ENCODE measurements at places on chromosomes 3 and 15.

GRCh38 chr3:46690798-46691197 is 2.7 kb downstream of the ALS2CL start:
- no peak for DNase-seq

DNA sequence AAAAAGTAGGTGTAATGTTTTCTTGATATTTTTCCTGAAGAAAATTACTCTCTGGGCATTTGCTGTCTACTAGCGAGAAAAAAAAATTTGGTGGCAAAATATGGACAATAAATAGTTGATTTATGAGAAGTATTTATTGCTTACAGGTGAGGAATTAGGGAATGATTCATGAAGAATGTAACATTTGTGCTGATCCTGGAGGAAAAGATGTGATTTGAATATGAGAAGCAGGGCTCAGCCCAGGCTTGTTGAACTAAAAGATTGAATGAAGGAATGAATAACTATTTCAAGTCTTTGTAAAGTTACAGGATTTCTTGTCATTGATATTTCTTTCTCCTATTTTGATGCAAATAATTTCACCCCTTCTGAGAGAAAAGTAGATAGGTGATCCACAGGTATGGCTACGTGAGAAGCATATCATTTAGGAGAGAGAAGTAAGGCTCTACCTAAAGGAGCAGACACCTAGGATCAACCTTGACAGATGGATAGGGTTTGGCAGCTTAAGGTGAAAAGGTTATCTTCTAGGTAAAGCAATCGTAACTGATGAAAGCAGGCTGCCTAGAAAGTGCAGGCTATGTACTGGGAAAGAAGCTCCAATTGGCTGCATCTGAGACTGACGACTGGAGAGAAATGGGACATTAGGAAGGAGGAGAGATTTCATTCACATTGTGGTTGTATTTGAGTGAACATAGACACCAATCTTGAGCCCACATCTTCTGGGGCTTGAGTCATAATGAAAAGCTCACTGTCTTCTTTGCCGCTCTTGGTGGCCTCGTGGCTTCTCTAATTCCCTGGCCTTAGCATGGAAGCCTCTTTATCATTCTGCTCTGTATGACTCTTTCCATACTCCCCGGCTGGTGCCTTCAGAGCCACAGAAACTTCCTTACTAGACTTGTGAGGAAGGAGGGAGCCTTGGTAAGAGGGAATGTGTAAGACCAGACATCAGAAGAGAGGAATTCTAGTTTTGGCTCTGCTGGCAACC is 106.5 kb downstream of the P3H2 start:
- DNase-seq: no peak

DNA sequence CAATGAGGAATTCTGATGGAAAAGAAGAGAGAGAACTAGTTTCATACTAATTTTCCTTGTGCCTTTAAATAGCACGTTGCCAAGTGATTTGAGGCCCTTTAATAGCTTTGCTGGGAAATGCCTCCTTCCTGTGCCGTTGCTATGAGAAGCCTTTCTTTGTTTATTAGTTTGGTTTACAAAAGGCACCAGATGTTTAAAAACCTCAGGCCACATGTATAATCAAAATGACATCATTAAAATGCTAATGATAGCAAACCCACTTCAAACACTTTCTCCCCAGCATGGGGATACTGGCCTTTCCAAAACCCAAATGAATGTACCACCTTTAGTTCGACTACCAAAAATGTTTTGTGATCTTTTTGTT is 50.0 kb upstream of the TBC1D23 start:
- no peak for DNase-seq

- no peak for DNase-seq
These were observed 14.3 kb downstream of the BNC1 start for GRCh38 chr15:83270176-83270575.

GRCh38 chr15:99628374-99629001 is 62.7 kb downstream of the MEF2A start:
- DNase-seq: no peak

DNA sequence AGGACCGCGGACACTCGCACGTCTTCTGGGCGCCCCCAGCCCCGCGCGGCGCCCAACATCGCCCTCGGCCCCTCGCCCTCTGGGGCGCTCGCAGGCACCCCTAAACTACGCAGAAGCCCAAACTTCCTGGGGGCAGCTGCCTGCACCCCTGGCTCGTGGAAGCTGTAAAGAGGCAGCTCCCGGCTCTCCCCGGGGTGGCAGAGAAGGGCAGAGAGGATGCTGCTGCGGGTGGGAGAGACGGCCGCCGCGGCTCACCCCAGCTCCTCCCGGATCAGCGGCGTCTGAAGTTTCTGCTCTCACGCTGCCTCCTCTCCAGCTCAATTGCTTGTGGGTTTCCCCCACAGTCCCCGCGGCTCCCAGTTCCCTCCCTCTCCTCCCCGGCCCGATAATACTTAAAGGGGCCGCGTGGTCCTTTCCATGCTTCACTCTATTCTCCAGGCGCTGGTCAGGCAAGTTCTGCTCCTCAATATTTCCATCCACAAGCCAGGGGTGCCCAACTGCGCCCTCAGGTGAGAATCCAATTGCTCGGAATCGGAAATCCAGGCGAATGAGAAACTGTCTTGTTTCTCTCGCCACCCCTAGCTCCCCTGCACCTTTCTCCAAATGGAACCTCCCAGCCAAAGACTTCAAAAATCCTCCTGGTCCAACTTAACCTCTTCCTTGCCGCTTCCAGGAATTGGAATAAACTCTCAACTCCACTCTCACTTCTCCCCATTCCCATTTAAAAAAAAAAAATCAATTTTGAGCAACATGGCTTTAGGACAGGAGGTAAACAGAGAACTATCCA is 748.5 kb downstream of the ROBO1 start:
- no peak for DNase-seq

GRCh38 chr3:60708191-60708975 is 542.9 kb downstream of the FHIT start:
- no peak for DNase-seq

- no peak for DNase-seq
These were observed 159.8 kb upstream of the TSC22D2 start for GRCh38 chr3:150248116-150248887.

- DNase-seq: no peak
These were observed 413.9 kb downstream of the RBMS3 start for GRCh38 chr3:29694783-29695182.

DNA sequence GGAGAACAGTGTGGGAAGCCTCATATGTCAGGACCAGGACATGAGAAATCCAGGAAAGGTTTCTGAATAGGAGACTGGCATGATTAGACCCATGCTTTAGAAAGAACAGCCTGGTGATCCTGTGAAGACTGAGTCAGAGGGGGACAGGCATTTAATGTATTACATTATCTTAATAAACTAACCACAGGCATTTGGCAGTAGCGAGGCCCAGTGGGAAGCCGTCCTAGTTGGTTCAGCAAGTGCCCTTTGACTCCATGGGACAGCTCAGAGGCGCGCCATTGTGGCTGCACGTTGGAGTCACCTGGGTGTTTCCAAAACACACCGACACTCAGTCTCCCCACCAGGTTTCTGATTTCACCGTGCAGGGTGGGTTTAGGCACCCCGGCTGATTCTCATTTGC is 90.5 kb upstream of the DGKG start:
- DNase-seq: no peak

GRCh38 chr3:168113848-168114247 is 18.1 kb upstream of the GOLIM4 start:
- no peak for DNase-seq

DNA sequence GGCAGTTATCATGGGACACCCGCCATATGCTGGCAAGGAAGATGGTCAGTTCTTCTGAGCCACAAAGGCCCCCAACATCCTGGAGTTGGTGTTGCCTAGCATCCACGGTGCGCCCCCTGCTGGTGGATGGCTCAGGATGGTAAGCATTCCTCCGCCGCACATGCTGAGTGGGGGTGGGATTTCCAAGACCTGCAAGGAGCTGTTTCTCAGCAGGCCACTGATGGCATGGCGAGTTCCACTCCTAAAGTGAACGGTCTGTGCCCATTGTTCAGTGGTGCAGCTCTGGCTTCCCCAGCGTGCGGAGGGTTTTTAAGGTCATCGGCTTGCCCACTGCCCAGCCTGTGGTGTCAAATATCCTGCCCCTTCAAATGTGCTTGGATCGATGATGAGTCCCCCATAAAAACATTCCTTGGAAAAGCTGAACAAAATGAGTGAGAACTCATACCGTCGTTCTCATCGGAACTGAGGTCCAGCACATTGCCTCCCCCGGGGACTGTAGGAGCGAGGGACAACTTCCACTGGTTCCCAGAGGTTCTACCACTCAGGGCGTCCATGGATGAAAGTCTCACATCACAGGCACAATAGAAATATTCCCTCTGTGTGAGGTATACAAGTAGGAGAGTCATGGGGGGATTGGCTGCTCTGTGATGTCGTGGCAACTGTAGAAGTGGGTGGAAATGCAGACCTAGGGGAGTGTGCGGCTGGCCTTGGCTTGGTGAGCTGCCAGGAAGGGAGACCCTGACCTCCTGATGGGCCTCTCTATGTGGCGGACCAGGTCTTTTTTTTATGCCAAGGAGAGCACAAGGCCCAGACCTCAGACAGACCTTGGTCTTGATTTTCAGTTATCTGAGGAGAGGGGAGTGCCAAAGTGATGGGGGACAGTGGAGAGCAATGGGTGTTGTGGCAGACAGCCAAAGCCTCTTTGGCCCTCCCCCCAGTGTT is 102.0 kb downstream of the SNRPN start:
- DNase-seq: no peak

DNA sequence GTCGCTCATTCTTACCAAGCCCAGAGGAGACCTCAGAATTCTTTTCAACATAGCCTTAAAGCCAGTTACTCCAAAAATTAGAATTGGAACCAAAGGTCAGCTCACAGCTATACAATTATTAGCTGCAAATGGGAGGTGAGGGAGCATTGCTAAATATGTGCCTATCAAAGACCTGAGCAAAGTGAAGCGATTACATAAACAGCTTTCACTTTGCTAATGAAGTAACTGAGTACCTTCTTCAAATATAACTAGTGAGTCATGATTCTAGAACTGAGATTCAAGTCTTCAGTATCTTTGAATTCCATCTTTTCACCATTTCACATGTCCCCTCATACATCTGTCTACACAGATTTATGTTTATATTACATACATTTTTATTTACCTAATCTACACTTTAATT is 122.6 kb downstream of the P2RY1 start:
- DNase-seq: no peak

GRCh38 chr3:165195241-165195639 is 944 bp downstream of the SLITRK3 start:
- no peak for DNase-seq

- no peak for DNase-seq
These were observed 227.0 kb downstream of the CPNE4 start for GRCh38 chr3:131807822-131808221.

DNA sequence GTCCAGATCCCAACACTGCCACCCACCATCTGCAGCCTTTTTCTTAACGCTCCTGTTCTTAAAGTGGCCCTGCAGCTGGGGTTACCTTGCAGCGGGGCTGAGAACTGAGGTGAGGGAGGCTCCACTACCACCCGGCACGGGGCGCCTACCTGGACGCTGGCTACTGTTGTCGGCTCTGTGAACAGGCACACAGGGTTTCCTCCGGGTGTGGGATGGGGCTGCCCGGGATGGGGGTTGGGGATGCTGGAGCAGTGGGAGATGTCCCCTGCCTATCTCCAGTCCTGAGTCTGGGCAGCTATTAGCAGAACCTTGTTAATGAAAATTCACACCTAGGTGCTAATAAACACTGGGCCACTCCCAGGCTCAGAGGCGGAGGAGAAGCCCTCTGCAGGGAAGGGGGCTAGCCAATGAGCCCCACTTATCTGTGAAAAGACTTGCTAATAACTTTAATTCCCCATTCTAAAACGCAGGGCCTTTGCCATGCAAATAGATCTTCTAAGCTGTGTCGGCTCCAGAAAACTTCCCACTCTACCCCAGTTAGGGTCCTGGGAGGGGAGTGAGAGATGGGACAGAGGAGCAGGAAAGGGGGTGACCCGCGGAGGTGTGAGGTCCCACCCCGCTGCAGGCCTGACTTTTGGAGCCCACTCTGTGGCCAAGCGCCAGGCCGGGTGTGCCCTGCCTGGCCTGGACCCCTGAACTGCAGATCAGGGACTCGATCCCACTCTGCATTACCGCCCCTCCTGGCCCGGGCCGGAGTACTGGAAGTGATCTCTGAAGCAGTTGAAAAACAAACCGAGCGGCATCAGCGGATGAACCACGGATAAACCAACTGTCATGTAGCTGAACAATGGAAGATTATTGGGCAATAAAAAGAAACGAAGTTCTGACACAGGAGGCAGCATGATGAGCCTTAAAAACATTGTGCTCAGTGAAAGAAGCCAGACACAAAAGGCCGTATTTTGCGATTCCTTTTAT is 3.1 kb downstream of the MESP1 start:
- DNase-seq: no peak
